ENCODE measurements at places on chromosomes 6 and 20.

GRCh38 chr20:60467078-60467477, 508.9 kb downstream of the CDH26 start:
- no peak for DNase-seq

DNA sequence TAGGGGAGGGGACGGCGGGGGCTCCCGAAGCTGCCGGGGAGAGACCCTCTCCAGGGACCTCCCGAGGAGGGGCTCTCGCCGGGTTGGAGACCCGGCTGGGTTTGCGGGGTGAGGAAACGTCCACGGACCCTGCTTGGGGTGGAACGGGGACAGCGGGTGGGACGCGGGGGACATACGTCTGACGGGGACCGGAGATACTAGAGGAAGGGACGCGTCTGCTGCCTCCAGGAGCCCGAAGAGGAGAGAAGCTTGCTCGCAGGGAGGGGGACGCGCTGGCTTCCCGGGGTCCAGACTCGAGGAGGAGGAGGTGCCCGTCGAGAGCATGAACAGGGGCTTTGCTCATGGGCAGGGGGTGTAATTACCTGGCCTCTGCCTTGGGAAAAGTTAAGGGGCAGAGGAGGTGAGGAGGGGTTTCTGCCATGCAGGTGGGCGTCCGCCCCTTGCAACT, 593 bp downstream of the DNMT3B start:
- no peak for DNase-seq

- DNase-seq = no peak
Observed at GRCh38 chr6:16876201-16876600, 114.9 kb upstream of the ATXN1 start.

DNA sequence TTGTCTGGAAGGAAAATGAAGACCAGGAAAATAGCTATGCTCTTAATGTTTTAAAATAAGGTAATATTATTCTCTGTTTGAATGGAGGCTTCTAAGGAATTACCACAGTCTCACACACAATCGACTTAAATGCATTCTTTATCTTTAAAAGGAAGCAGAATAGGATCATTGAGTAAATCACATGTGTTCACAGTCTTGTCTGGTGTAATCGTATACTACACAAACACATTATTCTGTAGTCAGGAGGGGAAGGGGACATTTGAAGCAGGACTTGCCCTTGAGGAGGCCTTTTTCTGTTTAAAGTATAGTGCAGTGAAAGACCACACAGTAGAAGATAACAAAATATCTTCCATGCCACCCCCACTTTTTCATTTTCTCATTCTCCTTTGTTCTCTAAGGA, 20.6 kb upstream of the REV3L start:
- peak; percentile 39 for DNase-seq

DNA sequence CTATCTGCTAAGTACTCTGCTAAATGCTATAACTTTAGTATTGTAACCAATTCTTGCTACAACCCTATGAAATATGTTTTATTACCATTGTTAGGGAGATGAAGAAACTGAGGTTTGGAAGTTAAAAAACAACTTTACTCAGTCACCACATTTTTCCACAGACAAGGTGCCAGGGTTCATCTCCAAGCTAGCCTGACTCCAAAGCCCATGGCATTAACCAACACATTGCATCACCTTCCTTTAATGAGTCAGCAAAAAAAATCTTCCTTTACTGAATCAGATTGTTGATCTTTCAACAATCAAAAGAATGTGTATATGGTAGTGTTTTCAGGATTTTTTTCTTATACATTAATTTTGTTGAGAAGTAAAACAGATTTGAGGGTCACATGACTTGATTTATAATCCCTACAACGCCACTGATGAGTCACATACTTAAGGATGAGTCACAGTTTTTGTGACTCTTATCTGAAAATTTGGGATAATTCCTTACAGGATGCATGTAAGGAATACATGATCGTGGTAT, 41.5 kb downstream of the MAN1A1 start:
- no peak for DNase-seq

DNA sequence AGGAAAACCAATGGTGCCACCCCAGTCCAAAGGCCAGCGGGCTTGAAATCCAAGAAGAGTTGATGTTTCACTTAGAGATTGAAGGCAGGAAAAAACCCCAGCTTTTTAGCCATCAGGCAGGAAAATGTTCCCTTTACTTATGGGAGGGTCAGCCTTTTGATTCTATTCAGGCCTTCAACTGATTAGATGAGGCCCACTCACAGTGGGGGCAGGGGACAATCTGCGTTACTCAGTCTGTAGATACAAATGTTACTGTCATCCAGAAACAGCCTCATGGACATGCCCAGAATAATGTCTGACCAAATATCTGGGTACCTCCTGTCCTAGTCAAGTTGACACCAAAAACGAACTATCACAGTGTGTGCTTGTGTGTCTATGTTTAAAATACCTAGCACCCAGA, 121.2 kb upstream of the KCNQ5 start:
- DNase-seq = no peak

- no peak for DNase-seq
Observed at GRCh38 chr20:63323357-63323981, 30.5 kb downstream of the COL20A1 start.

DNA sequence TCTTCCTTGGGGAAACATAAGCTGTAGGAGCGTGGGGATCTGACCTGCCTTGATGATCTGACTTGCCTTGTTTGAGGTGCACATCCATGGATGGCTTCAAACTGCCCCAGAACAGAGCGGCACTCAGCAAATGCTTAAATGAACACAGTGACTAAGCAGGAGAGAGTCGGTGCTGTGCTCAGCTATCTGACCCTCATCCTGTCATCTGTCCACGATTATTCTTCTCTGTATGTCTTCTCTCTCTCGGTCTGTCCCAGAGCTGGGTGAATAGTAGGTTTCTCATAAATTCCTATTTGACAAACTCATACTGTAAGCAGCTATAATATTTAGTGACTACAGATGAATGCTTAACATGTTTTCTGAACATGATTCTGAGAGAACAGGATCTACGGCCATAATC, 37.3 kb downstream of the TRAM2 start:
- no peak for DNase-seq

DNA sequence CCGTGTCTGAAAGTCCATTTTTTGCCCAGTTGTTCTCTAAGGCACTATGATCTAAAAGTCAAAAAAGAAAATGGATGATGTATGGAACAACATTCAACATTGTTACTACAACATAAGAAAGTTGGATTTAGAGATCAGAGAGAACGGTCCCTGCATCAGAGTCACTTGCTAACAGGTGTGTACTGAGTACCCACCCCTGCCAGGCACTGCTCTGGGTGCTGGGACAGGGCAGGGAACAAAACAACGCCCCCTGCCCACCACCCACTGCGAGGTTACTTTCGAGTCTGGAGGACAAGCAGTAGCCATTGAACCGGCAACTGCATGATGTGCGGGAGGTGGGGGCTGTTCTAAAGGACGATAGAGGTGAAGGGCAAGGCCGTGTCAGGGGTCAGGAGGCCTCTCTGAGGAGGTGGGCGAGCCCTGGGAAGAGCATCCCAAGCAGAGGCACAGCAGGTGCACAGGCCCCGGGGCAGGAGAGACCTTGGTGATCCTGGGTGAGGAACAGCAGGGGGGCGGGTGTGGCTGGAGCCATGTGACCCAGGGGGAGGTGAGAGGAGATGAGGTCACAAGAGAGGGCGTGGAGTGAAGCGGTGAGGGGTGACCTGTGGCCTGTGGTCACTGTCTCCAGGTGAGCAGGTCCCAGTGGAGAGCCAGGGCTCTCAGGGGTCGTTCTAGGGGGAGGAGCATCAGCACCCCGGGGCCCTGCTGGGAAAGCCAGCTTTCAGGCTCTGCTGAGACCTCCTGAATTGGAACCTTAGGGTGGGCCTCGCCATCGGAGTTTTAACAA, 197.5 kb upstream of the SULF2 start:
- no peak for DNase-seq

GRCh38 chr6:91198588-91199255, 611.9 kb upstream of the MAP3K7 start:
- DNase-seq = no peak

DNA sequence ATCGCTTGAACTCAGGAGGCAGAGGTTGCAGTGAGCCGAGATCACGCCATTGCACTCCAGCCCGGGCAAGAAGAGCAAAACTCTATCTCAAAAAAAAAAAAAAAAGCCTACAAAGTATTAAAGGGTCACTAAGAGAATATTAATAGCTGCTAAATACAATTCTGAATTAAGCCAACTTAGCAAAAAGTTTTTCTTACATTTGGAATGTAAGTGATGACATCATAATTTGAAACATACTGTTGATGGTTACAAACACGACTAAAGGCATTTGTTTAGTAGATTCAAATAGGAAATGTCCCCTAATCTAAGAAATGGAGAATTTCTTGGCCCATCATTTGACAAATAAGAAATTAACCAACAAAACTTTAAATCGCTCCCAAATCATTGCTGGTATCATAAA, 282.8 kb downstream of the RNGTT start:
- no peak for DNase-seq

- no peak for DNase-seq
Observed at GRCh38 chr6:75551367-75551952, 50.2 kb upstream of the SENP6 start.

GRCh38 chr6:117600008-117600743, 2.1 kb downstream of the GOPC start:
- DNase-seq = no peak

- DNase-seq = no peak
Observed at GRCh38 chr6:111462770-111463391, 20.1 kb downstream of the REV3L start.

- DNase-seq = no peak
Observed at GRCh38 chr20:37850724-37851355, 52.1 kb upstream of the VSTM2L start.

GRCh38 chr6:87668013-87668412, 34.0 kb downstream of the AKIRIN2 start:
- no peak for DNase-seq

DNA sequence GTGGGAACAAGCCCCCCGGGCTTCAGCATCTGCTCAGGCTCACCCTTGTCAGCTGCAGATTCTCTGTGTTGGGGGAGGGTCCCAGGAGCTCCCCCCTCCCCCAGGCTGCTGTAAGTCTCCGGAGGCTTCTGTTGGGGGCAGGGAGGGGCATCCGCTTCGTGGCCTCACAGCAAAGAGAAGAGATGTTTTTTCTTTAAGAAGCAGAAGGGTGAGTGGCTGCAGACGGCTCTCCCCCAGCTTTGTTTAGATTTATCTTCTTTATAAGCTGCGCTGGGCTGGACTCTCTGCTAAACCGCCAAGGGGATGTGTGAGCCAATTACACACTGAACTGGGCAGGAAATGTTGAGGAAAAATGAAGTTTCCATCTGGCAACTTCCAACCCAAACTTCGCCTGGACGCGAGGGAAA, 48.7 kb upstream of the GATA5 start:
- DNase-seq = no peak

DNA sequence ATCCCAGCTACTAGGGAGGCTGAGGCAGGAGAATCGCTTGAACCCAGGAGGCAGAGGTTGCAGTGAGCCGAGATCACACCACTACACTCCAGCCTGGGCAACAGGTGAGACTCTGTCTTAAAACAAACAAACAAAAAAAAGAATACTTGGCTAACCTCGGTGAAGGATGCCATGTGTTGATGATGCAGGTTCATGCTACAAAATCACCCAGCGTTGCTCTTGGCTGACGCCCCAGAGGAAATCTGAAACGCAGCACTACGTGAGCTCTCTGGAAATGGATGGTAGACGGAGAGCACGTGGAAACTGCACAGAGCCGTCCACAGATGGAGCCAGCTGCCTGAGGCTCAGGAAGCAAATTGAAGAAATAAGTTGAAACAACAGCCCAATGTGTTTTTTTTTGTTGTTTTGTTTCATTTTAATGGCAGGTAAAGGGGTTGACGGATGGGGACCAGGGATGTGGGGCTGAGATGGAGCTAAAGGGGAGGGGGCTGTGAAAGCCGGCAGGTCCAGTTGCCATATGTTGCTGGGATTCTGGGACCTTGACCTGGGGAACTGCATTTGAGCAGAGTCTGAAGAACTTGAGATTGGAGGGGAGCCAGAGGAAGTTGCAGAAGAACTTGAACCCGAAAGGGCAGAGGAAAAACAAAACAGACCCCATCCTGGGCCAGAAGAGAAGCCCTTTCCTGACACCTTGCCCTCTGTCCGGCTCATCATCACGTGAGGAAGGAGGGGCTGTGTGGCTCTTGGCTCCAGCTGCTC, 12.8 kb upstream of the MANBAL start:
- no peak for DNase-seq

GRCh38 chr6:163651426-163651825, 236.9 kb downstream of the QKI start:
- no peak for DNase-seq

DNA sequence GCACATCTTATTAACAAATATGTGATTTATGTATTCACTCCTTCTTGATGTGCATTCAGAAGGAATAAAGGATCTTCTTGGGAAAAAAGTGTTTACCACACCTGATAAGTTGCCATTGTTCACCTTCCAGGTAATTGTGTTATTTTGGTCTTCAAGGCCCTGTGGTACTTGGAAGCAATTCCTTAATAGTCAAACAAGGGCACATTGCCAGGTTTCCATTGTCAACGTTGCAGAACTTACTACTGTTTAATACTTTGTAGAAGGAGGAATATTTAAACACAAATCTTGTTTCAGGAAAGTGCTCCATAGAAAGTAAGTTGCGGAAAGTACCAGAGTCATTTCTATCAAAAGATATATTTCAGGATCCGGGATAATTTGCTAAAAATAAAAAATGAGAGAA, 129.5 kb upstream of the SGK1 start:
- no peak for DNase-seq

DNA sequence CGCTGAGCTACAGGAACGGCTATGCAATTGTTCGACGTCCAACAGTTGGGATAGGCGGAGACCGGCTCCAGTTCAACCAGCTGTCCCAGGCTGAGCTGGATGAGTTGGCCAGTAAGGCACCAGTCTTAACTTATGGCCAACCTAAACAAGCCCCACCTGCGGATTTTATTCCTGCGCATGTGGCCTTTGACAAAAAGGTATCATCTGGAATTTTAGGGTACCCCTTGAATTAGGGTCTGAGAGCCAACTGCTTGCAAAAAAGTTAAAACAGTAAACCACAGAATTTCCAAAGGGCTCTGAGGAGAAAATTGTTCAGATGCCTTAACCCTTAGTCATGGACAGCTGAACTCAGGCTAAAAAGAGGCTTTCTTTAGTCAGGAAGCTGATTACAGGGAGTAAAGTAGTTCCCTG, 3.8 kb downstream of the EFHC1 start:
- no peak for DNase-seq

DNA sequence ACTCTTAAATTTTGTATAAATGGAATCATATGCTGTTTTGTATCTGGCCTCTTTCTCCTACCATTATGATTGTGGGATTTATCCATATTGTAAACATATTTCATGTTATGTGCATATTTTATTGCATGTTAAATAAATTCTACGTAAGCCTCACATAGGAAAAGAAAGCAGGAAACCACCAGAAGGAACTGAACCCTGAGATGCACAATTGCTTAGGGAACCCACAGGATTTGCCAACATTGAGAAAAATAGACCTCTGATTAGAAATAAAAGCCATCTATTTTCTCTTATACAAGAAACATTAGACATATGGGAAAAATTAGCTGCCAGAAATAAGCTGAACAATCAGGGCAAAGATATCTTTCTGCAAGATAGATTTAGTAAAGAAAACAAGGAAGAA, 111.2 kb upstream of the CARMIL1 start:
- DNase-seq = no peak
